ENCODE measurements at places on chromosomes 1 and 21.

DNA sequence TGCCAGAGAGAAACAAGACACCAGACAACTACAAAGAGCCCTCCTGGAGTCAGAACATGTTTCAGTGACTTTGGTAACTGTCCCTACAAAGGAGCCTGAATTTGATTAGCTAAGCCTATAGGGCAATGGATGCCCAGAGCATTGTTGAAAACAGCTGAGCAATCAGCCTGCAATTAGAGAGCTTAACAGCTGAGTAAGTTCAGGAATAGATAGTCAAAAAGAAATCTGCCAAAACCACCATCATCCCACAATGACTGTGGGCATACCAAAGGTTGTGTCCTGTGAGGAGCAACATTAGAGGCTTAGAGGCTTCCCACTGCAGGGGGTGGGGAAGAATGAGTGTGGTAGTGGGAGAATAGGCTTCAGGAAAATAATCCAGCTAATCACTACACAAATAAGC lies 32.1 kb downstream of the SH3BP5L start:
- DNase-seq = no peak

GRCh38 chr1:217138799-217139466 lies 415.7 kb upstream of the ESRRG start:
- no peak for DNase-seq

DNA sequence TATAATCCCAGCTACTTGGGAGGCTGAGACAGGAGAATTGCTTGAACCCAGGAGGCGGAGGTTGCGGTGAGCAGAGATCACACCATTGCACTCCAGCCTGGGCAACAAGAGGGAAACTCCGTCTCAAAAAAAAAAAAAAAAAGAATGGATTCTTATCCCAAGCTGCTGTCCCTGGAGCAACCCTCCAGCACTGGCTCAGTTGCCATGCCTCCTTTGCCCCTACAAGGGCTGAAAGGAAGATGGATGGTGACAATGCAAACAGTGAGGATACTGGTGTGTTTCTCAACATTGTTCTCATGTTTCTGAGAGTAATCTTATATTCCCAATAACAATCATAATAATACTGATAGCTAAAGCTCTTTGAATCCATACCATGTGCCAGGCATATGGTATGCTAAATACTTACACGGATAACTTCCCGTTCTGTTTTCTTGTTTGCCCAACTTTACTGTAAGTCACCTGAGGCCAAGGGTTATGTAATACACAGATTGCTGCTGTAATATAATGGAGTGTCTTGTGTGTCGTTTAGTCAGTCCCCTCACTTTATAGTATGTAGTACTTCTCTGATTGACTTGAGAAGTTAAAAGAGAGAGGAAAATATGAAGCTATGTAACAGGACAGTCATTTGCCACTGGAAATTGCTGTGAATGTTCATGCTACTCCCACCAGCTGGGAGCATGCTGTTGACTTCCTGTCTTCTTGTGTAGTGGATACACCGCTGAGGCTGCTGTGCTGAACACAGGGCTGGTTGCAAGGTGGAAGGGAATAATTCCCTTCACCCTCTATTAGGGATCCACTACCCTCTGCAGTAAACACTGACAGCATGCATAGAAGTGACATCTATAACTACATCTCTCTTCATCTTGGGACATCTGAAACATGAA lies 153.6 kb downstream of the CNIH3 start:
- no peak for DNase-seq

GRCh38 chr1:207813512-207813881 lies 61.6 kb downstream of the CD46 start:
- no peak for DNase-seq

DNA sequence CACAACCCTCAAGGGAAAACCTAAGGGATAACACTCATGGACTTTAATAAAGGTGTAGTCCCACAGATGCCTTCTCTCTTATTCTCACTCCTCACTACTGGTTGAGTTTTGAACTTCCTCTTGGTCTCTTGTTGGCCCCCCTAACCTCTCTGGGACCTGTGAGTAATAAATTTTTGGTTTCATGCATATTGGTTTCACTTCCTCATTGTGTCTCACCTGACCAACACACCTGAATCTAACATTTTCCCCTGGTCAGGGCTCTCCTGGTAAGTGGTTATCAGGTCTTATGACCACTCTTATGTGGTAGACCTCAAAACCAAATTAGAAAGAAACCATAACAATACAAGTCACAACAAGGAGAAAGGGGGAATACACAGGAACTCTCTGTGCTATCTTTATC lies 60.5 kb upstream of the PRMT6 start:
- DNase-seq = no peak

DNA sequence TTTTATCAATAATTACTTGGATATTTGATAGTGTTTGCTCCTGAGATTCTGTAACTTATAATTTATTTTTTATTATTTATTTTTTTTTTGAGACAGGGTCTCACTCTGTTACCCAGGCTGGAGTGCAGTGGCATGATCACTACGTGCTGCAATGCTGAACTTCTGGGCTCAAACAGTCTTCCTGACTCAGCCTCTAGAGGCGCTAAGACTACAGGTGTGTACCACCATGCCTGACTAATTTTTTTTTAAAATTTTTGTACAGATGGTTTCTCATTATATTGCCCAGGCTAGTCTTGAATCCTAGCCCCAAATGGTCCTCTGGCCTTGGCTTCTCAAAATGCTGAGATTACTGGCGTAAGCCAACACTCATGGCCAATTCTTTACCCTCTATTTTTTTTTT lies 845.5 kb upstream of the ADGRL4 start:
- DNase-seq = no peak

DNA sequence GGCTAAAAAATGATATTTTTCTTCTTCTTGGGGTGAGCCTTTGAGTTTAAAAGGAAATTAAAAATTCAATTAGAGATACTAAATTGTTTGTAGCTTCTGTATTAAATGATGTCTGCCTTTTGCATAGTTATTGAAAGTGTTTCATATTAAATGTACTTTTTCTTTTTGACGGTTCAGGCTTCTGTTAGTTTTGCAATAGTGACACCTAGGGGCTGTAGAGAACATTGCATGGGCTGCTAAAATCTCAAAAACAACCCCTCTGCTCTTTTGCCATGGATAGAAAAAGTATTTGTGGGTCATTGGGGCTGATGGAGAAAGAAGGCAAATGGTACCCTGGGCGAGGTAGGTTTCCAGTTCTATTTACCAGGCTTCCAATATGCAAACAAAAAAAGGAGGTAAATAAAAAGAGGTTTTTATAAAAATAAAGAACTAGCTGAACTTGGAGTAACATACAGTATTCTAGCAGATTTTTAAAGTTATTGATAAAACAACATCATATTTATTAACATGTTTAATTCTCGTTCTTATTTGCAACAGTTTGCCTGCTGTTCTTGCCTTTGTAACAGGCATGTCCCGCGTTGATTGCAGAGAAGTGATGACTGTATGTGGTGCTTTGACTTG lies 115.4 kb upstream of the HOOK1 start:
- no peak for DNase-seq

DNA sequence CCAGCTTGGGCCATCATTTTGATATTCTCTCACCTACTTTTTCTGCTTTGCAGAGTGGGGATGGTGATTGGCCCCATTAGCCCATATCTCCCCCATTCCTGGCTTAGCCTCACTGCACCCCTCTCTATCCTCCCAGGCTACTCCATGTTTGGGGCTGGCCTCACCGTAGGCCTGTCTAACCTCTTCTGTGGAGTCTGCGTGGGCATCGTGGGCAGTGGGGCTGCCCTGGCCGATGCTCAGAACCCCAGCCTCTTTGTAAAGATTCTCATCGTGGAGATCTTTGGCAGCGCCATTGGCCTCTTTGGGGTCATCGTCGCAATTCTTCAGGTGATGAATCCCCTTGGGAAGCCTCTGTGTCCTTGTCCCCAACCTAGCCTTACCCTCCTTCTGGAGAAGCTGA lies 2.1 kb upstream of the B4GALT2 start:
- no peak for DNase-seq

DNA sequence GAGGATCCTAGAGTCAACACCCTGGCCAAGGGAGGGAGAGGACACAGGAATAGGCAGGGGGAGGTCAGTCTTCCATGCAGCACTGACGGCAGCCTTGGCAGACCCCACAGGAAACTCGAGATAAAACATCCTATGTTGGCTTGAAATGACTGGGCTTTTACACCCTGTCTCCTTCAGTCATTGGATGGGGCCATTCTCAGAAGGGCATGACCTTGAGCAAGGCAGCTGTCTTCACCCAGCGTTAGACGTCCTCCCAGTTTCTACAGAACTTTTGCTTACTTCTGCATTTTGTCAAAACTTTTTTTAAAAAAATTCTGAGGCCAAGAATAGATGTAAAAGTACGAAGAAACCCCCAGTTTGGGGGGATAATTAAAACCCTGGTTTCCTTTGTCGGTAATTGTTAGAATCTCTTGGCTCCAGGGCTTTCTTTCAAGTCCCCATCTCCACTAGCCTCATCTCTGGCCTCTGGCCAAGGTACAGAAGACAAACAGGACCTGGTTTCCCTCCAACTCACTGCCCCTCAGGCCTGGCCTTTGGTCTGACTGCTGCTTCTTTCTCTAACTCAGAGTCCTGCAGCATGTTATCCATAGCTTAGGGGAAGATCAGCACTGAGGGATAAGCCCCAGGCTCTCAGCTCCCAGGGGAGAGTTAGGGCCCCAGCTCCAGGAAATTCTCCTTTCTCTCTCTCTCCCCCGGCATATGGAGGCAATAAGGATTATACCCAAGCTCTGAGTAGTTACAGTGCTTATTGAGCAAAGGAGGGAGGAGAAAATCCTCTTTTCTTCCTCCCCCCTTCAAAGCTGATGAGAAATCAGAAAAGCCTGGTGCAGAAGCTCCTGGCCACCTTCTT lies 51.6 kb upstream of the KCND3 start:
- DNase-seq = no peak

DNA sequence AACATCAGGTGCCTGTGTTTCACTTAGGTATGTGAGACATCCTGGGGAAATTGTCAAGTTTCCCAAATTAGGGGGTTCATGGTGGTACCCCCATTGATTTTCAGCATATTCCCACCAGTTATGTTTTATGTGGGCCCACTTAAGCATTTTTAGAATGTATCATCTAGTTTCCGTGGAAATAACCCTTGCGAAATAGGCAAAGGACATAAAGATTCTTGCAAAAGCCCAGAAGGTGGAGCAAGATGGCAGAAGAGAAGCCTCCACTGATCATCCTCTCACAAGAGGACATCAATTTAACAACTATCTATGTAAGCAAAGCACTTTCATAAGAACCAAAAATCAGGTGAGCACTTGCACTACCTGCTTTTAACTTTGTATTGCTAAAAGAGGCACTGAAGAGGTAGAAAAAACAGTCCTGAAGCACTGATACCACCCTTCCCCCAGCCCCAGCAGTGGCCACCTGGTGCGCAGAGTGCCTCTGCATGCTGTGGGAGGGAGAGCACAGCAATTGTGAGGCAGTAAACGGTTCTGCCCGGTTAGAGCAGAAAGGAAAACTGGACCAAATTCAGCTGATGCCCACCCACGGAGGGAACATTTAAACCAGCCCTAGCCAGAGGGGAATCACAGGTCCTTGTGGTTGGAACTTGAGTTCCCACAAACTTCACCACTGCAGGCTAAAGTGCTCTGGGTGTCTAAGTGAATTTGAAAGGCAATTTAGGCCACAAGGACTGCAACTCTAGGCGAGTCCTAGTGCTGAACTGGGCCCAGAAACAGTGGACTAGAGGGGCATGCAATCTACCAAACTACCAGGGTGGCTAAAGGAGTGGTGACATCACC lies 23.2 kb downstream of the MCOLN2 start:
- no peak for DNase-seq

- DNase-seq = no peak
Measured at GRCh38 chr21:27493542-27493941, 526.7 kb upstream of the ADAMTS5 start.

DNA sequence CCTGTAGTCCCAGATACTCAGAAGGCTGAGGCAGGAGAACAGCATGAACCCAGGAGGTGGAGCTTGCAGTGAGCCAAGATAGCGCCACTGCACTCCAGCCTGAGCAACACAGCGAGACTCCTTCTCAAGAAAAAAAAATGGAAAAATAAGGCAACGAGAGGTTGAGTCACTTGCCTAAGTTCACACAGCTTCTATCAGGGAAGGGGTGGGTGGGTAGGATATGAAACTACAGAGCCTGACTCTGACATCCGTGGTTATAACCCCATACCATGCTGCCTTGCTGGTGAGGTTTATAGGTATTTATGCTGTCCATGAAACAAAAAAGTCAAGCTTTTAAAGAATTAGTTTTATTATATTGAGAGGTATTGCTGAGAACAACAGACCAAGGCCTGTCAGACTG lies 61.5 kb upstream of the RAB4A start:
- no peak for DNase-seq

DNA sequence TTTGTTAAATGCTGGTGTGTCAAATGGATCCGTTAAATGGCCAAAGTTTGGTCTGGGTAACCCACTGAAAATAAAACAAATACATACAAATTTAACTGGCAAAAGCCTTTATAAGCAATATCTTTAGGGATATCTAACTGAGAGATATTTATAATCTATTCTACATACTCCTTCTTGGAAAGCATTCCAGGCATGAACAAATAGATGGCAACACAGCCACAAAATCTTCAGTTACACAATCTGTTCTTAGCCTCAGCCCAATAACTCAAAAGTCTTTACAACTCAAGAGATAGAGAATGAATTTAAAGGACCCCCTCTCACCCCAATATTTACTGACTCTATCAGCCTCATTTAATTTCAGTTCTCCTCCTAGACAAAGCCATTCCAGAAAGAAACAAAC lies 58.7 kb downstream of the NRDC start:
- no peak for DNase-seq

DNA sequence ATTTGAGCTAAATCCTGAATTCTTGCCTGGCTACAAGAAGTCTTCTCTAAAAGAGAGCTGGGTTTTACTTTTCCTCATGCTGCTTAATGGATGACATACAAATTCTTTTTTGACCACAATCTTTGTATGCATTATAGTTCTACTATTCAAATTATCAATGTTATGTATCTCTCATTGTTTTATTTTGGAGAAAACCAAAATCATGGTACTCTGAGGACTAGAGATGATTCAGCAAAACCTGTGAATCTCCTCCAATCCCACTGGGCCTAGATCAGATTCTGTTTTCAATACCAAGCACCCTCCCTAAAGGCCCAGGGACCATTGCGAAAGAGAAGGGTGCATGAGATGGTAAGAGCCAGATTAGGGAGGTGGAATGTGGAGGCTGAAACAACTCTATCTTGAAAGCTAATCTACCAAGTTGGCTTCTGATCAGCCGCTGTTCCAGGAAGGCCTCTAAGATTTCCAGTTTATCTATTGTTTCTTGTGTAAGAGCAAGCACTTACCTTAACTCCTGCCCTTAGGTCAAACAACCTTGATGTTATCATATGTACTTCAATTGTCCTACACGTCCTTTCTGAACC lies 547.2 kb downstream of the PLPP3 start:
- DNase-seq = no peak

Measured in activated naive CD4-positive, alpha-beta T cell (primary cell).